ENCODE measurements at places on chromosomes 11 and 22.

DNA sequence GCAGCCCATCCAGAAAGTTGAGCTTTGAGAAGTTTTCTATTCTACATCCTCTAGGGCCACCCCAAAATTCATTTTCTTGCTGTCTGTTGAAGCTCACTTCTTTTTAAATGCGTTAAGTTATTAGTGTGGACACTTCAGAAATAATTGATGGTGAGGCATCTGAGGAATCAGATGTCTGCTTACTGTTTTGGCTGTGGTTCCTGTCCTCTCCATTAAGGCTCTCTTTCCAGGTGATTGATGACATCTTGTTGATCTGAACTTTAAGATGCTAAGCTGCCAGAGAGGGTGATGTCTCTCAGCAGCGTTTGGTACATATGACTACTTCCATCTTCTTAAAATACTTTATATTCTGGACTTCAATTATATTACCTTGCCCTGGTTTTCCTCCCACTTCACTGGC lies 45.2 kb downstream of the FAT3 start:
- DNase-seq = no peak

- DNase-seq = no peak
Measured at GRCh38 chr11:11635443-11635842, 13.6 kb upstream of the GALNT18 start.

GRCh38 chr11:116334596-116334995 lies 438.2 kb downstream of the BUD13 start:
- no peak for DNase-seq

DNA sequence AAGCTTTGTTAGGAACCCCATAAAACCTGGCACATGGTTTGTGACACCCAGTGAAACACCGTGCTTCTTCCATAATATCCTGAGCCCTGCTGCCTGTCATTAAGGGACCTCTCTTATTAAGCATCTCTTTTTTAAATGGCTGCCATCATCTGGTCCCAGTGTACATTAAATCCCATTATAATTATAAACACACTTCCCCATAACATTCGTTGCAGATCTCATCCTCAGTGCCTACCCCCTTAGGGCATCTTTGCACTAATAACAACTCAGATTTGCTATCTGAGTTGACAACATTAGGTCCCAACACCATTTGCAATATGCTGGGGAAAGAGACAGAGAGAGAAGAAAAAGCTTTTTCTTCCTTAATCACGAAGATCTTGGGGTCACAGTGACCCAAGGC lies 4.7 kb upstream of the ZBTB16 start:
- DNase-seq = no peak

- DNase-seq = no peak
Measured at GRCh38 chr11:106456647-106457046, 379.2 kb downstream of the AASDHPPT start.
